ENCODE measurements at places on chromosomes 1 and 21.

DNA sequence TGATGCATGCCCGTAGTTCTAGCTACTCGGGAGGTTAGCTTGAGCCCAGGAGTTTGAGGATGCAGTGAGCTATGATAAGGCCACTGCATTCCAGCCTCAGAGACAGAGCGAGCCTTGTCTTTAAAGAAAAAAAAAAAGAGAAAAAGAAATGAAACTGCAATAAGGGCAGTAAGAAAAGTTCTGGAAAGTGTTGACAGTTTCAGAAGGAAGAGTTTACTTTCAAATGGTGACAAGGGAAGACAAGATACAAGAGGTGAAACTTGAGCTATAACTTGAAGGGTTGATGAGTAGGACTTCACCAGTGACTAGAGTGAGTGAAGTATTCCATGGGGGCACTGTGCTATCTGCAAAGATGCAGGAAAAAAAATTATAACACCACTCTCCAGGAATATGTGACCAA, 125.0 kb downstream of the AKT3 start:
- no peak for DNase-seq

DNA sequence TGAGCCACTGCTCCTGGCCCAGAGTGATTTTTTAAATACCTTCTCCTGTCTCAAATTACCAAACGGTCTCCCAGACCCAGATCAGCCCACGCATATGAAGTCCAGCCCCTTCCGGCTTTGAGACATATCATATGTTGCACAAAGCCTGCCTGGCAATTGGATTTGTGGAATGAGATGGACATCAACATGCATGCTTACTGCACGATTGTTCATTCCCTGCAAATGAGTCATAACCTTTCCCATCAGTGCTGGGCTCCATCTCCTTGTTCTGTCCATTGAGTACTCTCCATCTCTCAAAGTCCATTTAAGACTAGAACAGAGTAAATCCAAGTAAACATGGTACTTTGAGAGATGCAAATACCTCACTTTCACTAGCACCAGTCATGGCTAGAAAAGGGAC, 612.2 kb upstream of the USP24 start:
- DNase-seq, result no peak

DNA sequence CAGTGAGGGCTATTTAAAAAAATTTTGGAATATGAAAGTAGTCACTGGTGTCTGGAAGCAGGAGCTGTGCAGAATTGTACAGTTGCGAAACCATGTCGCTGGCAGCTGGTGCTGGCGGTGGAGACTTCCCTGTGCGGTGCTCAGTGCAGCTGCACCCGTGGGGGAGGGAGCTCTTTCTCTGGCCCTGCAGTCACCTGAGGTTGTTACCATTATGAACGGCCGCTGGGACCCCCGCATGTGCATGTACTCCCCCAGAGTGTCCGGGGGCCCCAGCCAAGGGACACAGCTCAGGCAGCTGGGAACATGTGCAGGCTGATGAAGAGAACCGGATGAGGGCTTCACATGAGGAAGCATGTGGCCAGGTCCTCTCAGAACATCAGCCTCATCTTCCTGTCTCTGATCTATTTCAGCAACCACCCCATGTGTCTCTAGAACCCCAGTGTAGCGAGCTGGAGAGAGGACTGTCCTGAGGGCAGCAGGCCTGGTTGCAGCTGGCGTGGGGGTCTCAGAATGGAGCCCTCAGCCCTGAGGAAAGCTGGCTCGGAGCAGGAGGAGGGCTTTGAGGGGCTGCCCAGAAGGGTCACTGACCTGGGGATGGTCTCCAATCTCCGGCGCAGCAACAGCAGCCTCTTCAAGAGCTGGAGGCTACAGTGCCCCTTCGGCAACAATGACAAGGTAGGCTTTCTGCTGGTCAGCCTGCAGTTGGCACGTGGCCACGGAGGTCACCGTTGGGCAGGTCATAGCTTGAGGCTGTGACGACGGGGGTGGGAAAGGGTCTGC, at the start of gene TRPM2:
Gene TRPM2, plus strand, starts transcription at position 431 of the 780 bp plus-strand sequence. Its CDS starts 80 bp downstream, at position 511.
- DNase-seq, result peak; percentile 83

DNA sequence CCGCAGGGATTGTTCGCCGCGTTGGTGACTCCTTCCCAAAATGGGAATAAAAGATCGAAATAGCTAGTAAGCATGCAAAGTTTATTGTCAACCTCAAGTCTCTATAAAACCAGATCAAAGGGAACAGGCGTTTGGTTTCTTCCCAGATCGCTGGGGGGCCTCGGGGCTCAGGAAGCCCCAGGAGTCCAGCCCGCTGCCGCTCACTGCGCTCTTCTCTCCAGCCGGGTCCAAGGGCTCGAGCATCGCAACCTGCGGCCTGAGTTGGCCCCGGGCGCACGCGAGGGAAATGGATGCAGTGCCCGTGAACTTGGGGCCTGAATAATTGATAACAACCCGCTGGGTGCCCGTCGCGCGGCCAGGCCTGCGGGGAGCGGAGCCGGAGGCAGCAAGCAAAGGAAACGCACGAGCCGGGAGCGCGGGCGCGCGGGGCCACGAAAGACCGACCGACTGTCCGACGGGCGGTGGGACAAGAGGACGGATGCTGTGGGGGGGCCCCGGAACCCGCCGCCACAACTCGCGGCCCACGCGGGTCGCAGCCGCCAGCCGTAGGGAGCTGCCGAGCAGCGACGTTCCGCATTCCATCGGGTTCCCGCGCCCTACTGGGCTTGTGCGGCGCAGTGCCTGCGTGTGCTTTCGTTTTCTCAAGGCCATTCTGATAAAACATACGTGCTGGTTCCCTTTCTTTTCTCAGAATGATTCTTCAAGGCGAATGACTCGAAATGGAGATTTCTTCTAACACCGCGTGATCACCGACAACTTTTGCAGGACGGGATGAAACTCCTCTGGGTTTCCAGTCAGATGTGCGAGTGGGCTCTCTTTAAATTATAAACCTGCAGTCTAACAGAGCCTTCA, 14.0 kb upstream of the ALX3 start:
- DNase-seq, result peak; percentile 63

GRCh38 chr1:16922466-16922865, 735 bp downstream of the CROCC start:
- no peak for DNase-seq

Measured in hematopoietic multipotent progenitor cell treated with erythropoietin and hydrocortisone succinate and interleukin-3 and kit ligand, for 4 days (in vitro differentiated cells).